ENCODE measurements at places on chromosomes 4 and X. TPM values are rescaled to one million over a fixed set of nuclear protein-coding genes. Genes with fewer than 3 reads are reported as not detected.

GAGE12F gene
- not detected for polyA plus RNA-seq

PABPC1L2A gene
- not detected for polyA plus RNA-seq

ERCC6L gene
- 0.42 TPM for polyA plus RNA-seq

SUPT20HL2 gene
- not detected for polyA plus RNA-seq

S100G gene
- not detected for polyA plus RNA-seq

PTCHD1 gene
- polyA plus RNA-seq: 5.9 TPM

NAAA gene
- polyA plus RNA-seq: 16.0 TPM

USP17L17 gene
- polyA plus RNA-seq: not detected

KLF8 gene
- 2.0 TPM for polyA plus RNA-seq

HOPX gene
- 644 TPM for polyA plus RNA-seq

ANOS1 gene
- polyA plus RNA-seq: 0.76 TPM

SSX1 gene
- not detected for polyA plus RNA-seq

TRIM2 gene
- polyA plus RNA-seq: 195 TPM

MGAT4D gene
- polyA plus RNA-seq: not detected

GPR119 gene
- not detected for polyA plus RNA-seq

STK32B gene
- 0.45 TPM for polyA plus RNA-seq

APOO gene
- polyA plus RNA-seq: 312 TPM

ATOH1 gene
- polyA plus RNA-seq: not detected

ADH5 gene
- 66.4 TPM for polyA plus RNA-seq

SSX2 gene
- polyA plus RNA-seq: not detected

CDKL2 gene
- polyA plus RNA-seq: 30.2 TPM

FHL1 gene
- polyA plus RNA-seq: 90.3 TPM

RBBP7 gene
- 128 TPM for polyA plus RNA-seq

TIGD4 gene
- 0.59 TPM for polyA plus RNA-seq

HSFX2 gene
- not detected for polyA plus RNA-seq

MAGEE2 gene
- not detected for polyA plus RNA-seq

GLUD2 gene
- 2.1 TPM for polyA plus RNA-seq

MGARP gene
- 9.5 TPM for polyA plus RNA-seq

KLB gene
- polyA plus RNA-seq: 0.85 TPM
